ENCODE measurements at places on chromosomes 16 and 17. TPM values are rescaled to one million over a fixed set of nuclear protein-coding genes. Genes with fewer than 3 reads are reported as not detected.

CCL14 gene
- 24.7 TPM for total RNA-seq

GSDMA gene
- not detected for total RNA-seq

AIPL1 gene
- not detected for total RNA-seq

ADAD2 gene
- total RNA-seq, result not detected

ERCC4 gene
- 5.6 TPM for total RNA-seq

WBP2 gene
- total RNA-seq, result 22.3 TPM

ICAM2 gene
- total RNA-seq, result 220 TPM

CES4A gene
- total RNA-seq, result 1.0 TPM

CMTM2 gene
- total RNA-seq, result not detected

TBX2 gene
- not detected for total RNA-seq

GRCh38 chr17:78771758-78772382, 10.2 kb downstream of the CYTH1 start:
- DNase-seq, result peak; percentile 60

- DNase-seq, result no peak
These were observed 375.7 kb upstream of the DYNLRB2 start for GRCh38 chr16:80164966-80165550.

GRCh38 chr16:86087011-86087895, 188.3 kb downstream of the IRF8 start:
- no peak for DNase-seq

GRCh38 chr17:30823421-30823820, 1.1 kb downstream of the CRLF3 start:
- DNase-seq, result no peak

DNA sequence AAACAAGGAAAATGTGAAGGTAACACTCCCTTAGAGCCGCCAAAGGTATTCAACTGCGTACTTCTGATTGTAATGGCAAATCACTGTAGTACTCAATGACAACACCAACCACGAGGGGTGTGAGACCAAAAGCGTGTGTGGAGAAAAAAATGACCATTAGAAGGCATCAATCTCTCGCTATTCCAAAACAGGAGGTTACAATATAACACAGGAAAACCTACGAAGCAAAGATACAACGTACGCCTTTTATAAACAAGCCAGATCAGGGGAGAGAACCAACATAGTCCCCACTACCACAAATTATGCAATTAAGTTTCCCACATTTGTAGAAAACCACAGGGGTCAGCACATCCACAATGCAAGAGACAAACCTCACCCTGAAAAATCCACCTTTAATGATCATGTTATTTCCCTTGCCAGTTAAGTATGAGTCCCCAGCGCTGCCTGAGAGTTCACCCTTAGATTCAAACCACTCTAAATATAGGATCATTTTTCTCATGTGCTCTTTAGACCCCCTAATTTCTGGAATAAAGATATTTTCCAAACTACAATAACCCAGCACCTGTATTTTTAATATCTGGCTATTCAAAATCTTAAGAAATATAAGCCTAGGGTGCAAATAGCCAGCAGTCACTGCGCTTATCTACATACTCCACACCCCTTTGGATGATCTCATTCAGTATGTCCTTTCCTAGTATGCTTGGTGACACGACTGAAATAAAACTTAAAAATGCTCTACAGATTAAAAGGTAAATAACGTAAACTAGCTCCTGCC, 12.4 kb downstream of the TEX14 start:
- DNase-seq, result no peak

- DNase-seq, result no peak
These were observed 8.2 kb downstream of the NHERF2 start for GRCh38 chr16:2034696-2035430.

DNA sequence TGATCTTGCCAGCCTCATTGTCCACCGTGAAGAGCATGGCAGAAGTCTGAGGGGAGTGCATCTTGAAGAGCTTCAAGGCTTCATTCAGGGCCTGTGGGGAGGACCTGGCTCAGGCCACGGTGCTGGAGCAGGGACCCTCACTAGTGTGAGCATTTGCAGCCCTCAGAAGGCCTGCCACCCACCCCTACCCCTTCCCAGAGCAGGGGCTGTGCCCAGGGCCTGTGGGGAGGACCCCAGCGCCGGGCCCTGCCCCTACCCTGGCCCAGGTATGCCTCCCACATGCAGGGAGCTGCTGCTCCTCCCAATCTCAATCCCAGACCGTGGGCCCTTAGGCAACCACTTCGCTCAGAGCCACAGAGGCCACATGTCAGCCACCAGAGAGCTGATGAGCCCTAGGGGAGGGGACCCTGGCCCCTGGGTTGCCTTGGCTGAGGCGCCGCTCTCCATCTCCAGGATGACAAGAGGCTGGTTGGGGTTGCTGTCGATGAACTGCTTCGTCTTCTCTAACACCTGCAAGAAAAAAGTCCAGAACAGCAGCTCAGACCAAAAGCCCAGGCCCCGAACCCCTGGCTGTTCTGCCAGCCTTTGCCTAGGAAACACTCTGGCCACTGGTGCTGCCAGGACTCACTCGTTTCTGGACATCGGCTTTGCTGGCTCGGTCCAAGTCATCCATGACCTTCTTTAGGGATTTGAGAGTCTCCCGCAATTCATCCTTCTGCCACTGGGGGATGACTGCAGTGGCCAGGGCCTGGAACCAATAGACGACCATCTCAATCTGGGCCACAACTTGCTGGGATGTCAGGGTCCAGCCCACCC, 1.8 kb upstream of the EXOSC6 start:
- peak; percentile 56 for DNase-seq

- peak; percentile 92 for DNase-seq
These were observed 12.2 kb downstream of the BANP start for GRCh38 chr16:87963400-87963799.

- no peak for DNase-seq
These were observed 590.1 kb downstream of the WWOX start for GRCh38 chr16:78689536-78689935.

GRCh38 chr17:9381068-9381467, 194.6 kb downstream of the STX8 start:
- no peak for DNase-seq

DNA sequence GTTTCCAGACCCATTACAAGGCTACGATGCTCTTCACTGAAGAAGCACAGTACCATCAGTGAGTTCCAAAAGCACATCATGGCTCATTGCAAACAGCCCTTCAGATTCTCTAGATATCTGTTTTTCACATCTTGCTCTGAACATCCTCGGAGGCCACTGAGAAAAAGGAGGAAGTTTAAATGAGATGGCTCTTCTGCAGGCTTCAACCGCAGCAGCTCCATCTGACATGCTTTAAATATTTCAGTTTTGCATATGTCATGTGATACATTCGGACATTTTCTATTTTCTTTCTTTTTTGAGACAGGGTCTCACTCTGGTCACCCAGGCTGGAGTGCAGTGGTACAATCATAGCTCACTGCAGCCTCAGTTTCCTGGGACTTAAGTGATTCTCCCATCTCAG, 396.8 kb downstream of the NPIPA8 start:
- no peak for DNase-seq

- no peak for DNase-seq
These were observed 299.3 kb upstream of the SOX9 start for GRCh38 chr17:71821511-71821910.

DNA sequence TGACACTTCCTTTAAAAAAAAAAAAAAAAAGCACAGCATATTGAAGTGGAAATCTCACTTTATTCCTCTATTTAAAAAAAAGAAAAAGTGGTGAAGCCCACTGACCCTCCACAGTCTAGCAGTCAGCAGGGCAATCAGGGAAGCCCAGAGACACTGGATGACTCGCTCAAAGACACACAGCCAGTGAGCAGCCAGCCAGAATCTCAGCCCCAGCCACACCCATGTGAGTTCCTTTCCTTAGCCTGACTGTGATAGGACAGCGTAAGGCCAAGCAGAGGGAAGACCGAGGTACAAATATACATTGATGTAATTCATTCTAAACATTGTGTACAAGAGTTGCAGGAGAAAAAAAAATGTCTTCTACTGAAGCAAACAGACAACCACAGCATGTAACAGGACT, 22.5 kb downstream of the XPO6 start:
- DNase-seq, result no peak

DNA sequence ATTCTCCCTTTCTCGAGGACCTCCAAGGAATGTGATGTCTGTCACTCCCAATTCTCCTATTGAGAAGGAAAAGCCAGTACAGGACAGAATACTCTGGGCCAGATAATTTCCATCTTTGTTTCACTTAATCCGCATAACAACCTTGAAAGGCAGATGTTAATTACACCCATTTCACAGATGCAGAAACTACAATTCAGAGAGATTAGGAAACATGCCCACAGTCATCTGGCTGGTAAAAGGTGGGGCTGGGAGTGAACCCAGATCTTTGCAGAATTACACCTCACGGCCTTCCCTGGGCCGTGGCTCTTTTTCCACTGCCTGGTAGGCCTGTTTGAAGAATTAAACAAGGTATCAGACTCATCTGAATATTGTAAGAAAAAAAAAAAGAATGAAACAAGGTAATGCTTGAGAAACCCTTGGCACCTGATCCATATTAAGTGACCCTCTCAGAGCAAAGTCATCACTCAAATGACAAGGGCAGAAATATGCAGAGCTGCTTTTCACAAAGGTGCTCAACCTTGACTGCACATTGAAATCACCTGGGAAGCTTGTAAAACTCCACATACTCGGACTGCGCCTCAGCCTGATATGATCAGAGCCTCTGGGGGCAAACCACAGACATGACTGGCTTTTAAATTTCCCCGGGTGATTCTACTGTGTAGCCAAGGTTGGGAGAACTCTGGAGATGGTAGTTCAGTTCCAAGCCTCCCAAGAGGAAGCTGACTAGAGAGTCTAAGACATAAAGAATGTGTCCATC, 16.6 kb upstream of the G6PC1 start:
- DNase-seq, result no peak

- DNase-seq, result no peak
These were observed 1.2 kb downstream of the ARHGAP44 start for GRCh38 chr17:12790249-12791106.

DNA sequence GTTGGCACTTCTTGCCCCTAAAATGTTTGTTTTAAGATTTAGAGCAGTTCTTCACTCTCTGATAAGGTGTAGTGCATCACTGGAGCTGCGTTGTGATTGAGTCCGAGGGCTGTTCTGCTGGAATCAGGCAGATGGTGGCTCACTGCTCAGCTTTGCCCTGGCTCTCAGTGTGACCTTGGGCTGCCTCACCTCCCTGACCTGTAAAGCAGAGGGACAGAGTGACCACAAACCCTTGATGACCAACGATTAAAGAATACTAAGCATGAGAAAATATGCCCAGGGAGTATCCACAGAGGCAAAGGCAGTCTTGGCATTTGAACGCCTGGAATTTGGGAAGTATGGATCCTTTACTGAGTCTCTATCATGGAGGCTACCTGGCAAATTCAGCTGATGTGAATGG, 18.1 kb downstream of the CMIP start:
- DNase-seq, result no peak

GRCh38 chr17:633133-633532, 81.5 kb downstream of the VPS53 start:
- no peak for DNase-seq

DNA sequence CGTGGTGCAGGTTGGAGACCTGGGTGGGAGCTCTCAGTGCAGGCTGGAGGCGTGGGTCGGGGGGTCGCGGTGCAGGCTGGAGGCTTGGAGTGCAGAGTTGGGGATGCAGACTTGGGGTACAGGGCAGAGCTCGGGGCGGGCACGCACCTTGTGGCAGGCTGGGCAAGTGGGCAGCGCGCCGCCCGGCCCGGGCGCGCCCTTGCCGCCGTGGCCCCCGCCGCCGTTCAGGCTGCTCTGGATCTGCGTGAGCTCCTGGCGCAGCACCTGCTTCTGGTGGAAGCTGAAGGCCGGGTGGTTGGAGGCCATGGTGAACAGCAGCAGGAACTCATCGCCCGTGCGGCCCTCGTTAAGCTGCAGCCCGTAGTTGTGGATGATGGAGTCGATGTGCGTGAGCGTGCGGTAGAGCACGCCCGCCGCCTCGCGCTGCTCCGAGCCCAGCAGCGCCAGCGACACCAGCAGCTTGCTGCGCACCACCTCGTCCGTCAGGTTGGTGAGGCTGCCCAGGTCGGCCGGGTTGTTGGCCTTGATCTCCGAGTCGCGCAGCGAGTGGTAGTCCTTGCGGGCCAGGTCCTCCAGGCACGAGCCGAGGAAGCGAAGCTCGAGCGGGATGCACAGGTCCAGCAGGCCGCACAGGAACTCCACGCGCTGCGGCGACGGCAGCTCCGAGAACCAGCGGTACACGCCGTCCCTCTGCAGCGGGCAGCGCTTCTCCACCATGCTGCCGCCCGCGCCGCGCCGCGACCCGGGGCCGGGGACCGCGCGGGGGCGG, 1.1 kb downstream of the ZCCHC14 start:
- no peak for DNase-seq

DNA sequence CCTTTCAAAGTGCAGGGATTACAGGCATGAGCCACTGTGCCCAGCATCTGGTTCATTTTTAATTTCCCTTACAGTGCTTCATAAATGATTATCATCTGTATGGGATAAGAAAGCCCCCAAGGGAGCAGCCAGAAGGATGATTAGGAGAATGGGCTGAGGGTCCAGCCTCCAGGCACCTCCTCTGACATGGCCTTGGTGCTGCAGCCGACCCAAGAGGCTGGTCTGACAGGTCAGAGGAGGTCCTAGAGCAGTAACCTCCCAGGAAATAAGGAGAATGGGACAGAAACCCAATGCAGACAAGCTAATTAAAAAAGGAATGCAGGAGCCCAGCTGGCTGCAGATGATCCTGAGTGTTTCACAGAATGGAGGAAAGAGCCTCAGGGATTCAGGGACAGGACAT, 29.0 kb downstream of the MRC2 start:
- no peak for DNase-seq

DNA sequence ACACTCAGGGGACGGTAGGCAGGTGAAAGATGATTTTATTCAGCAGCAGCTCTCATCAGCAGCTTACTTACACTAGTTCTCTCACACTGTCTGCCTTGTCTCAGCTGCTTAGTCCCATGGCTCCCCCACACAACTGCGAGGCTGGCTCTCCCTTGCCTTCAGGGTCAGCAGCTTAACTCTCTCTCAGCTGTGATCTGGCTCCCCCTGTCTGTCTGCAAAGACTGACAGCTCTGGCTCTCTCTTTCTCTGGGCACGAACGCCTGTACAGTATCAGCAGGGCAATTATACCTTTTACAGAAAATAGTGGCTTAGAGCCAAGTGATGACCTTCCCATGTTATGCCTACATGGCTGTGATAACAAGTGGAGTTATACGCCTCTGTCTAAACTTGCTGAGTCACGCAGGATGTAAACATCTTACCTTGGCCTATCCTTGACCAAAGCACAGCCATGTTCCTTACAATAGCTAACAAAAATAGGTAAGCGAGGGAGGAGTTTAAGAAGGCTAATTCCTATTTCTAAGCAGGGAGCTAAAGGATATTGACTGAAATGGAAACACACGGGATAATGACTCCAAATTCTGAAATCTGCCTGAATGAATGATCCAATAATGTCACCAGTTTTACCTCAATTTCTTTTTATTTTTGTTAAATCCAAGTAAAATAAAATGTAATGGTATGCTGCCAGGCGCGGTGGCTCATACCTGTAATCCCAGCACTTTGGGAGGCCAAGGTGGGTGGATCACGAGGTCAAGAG, 1.1 kb upstream of the NDUFAB1 start:
- peak; percentile 25 for DNase-seq

GRCh38 chr17:7440113-7440833, 961 bp downstream of the FGF11 start:
- DNase-seq, result no peak

All from dermis microvascular lymphatic vessel endothelial cell (primary cell).